HT1080 (cell line): ENCODE measurements at places on chromosomes 7 and 10.
A peak's percentile ranks its signal among the peaks of the same experiment; 100 is the strongest.

DNA sequence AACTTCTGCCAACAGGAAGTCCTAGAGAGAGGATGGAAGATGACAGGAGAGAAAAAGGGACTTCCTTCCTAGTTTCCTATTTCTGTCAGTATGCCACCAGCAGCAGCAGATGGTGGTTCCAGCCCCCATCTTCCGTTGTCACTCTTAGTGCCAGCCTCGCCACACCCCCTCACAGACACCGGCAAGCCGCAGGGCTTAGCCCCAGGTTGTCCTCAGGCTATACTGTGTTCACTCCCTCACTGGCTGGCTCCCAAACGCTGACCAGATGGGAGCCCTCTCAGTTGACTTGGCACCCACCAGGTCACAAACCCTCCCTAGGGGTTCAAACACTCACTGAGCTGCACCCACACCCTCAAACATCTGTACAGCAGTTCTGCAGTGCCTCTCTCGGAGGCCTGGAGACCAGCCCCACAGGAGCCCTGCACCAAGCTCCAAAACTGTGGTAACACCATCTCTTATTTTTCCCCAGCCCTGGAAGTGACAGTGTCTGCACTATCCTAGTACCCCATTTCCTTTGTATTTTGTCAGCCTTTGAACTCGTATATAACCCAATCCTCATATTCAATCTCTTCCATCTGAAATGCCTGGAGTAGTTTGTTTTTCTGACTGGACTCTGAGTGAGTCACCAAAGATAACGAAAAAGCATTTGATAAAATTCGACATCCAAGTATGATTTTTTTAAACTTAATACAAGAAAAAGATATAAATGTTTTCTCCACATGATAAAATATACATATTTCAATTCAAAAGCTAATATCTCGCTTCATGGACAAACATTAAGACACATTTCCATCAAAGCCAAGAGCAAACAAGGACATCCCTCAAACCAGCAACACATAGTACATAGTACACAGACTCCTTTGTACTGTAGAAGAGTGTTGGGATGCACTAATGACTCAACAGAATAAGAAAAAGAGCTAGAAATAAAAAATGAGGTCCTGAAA lies 34.5 kb downstream of the SMURF1 start:
- DNase-seq: peak; percentile 32

DNA sequence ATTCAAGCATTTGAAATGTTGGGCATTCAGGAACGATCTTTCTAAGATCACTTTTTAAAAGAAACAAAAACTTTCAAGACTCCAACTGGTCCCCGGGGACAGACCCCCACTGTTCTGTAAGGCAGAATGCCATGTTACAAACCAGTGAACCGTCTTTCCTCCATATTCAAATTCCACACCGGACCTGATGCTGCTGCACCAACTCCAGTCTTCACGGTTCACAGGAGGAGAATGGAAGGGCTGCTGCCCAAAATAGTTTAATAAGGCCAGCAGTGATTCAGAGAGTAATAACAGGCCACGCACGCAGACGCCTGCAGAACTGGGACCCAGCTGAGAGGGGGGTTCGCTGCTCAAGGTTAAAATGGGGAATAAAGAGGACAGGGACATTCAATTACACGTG lies 47.2 kb downstream of the OSBPL3 start:
- no peak for DNase-seq

- DNase-seq: no peak
Observed at GRCh38 chr10:12484002-12484918, 134.9 kb downstream of the CAMK1D start.

DNA sequence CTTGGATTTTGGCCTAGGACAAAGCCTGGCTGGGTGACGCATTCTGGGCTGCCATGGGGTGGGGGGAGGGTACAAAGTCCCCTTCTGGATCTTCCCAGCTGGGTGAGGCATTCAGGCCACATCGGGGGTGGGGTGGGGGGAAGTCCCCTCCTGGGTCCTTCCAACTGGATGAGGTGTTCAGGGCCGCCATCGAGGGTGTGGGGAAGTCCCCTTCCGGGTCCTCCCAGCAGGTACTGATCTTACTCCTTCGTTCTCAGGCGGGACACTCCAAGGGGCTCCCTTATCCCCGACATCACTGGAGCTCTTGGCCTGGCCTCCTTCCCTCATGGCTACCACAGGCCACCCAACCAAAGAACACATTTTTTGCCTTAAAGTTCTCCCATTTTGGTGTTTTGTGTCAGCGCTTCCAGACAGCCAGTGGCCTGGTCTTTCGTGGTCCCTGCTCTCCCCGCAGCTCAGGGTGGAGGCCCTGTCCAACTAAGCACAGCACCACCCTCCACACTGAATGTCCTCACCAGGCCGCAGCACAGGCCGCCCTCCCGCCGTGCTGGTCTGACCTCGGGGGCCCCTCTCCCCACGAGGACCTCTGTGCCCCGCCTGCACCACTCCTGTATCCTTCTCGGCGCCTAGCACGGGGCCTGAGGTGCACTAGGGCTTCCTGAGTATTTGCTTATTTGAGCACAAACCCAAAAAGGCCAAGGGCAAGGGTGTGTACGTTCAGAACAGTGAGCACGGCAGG lies 38.5 kb downstream of the EN2 start:
- no peak for DNase-seq

DNA sequence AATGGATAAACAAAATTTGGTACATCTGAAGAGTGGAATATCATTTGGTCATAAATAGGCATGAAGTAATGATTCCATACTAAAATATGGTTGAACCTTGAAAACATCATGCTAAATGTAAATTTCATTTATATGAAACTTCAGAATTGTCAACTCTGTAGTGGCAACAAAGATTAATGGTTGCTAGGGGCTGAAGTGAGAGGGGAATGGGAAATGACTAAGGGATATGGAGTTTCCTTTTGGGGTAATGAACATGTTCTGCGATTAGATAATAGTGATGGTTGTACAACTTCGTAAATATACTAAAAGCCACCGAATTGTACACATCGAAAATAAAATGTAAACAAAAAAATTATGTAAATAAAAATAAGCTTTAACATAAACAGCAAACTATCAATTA lies 384.1 kb upstream of the STEAP1 start:
- DNase-seq: peak; percentile 27

DNA sequence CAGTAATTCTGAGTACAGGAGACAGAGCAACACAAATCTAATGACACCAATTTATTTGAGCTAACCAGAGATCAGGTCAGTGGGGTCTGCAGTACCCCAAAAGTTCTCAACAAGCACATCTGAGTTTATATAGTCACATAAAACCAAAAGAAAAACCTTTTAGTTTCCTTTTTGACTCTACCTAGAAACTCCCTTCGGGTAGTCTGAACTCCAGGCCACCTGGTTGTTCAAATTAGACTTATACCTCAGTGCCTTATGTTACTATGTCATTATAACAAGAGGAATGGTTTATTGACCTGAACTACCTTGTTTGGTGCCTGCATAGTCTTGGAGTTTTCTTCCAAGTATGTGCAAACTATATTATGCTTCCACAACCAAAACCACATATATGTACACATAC lies 14.6 kb downstream of the ZCWPW1 start:
- no peak for DNase-seq
